ENCODE measurements at places on chromosomes 16 and 17.

- DNase-seq, result peak; percentile 79
Observed at GRCh38 chr17:63998050-63998720, at the start of gene PRR29. PRR29 (plus strand) TSS chr17:63998351; CDS start chr17:63998365, 14 bp downstream.

DNA sequence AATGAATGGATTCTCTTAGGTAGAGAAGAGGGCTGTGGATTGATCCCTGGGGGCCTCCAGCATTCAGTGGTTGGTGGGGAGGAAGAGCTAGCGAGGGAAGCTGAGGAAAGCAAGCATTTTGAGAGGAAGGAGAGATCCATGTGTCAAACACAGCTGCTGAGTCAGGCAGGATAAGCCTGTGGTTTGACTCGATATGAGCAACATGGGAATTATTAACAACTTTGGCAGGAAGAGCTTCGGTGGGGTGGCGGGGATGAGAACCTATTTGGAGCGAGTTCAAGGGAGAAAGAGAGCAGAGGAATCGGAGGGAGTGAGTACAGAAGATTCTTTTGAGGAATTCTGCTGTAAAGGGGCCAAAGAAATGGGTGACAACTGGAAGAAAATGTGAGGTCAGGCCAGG is 59.5 kb upstream of the CDC42EP4 start:
- no peak for DNase-seq

DNA sequence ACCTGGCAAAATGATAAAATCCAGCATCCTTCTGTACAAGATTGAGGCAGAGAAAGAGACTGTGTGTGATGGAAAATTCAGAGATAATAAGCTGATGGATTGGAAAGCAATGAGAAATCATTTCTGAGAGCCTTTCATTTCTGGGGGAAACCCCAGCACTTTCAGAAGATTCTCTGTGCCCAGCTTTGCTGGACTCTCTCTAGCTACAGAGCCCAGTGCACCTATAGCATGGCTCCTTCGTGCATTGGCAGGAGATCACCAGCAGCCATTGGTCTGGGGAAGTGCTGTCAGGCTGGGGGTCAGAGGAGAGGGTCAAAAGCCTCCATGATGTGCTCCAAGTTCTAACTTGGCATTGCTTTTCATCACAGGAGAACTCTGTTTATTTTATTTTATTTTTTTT is 259.9 kb downstream of the SOX9 start:
- DNase-seq, result no peak

GRCh38 chr16:35352431-35352830 is 1893.0 kb downstream of the TP53TG3F start:
- no peak for DNase-seq

DNA sequence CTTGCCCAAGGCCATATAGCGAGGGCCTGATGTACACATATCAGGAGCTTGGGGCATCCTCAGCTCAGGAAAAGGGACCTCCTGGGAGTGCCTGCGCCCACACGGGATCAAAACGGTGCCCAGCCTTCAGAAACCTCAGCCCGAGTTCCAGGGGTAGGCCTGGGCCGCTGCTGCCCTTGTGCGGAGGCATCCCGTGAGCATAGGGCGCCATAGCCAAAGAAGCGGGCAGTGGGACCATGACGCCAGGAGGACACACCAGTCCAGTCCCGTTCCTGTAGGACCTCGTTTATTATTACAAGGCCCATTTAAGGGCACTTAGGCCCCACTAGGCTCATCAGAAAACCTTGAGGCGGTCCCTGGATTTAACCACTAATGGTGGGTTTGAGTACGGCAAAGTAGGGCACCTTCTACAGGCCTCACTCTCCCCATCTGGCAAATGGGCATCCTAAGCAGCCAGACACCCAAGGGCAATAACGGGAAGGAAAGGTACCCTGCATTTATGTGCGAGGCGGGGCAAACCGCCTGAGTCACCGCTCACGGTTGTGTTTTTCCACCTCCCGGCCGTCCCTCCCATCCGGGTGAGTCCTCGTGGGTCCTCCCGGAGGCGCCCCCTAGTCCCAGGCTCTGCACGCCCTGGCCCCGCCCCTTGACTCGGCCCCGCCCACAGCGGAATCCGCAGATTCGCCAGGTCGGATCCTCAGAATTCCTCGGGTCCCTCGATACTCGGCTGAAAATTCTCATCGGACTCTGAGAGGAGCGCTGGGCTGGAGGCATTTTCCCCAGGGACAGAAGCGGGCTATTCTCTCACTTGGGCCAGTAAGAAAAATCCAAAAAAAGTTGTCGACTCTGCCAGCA is 726 bp upstream of the SETD1A start:
- DNase-seq, result peak; percentile 91

DNA sequence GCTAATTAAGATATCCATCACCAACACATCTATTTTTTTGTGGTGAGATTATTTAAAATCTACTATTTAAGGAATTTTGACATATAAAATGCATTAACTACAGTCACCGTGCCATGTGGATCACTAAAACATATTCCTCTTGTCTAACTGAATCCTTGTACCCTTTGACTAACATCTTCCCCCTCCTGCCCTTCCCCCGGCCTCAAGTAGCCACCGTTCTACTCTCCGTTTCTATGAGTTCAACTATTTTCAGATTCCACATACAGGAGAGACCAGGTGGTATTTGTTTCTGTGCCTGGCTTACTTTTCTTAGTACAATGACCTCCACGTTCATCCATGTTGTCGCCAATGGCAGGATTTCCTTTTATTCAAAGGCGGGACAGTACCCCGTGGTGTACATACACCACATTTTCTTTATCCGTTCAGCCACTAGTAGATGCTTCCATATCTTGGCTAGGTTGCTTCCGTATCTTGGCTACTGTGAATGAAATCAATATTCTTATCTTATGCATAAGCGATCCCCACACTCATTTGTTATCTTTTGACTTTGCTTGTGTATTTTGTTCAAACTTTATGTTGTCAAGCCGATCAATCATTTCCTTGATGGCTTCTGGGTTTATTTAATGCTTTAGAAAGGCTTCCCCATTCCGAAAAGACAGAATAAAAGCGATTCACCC is 134.7 kb downstream of the KCNJ12 start:
- DNase-seq, result no peak

- DNase-seq, result no peak
Observed at GRCh38 chr17:36036235-36036634, 18.5 kb upstream of the CCL23 start.

DNA sequence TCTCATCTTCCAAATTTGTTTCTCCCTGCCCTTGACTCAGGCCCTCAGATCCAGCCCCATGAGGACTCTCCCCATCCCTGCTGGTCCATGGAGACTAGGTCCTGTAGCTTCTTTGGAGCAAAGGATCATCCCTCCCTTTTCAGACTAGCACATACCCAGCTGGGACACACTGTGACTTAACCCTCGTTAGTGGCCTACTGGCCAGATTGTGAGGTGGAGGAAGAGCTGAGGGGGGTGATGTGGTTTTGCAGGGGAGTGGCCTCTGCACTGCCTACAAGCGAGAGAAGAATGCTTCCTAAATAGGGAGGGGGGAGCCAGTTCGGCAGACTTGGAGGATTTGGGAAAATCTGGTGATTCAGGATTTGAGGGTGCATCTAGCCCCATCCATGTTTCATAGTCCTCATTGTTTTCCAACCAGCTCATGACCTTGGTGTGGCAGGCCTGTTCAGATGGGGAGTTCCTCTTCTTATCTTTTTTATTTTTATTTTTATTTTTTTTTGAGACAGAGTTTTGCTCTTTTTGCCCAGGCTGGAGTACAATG is 47.8 kb upstream of the SLC47A1 start:
- DNase-seq, result no peak

DNA sequence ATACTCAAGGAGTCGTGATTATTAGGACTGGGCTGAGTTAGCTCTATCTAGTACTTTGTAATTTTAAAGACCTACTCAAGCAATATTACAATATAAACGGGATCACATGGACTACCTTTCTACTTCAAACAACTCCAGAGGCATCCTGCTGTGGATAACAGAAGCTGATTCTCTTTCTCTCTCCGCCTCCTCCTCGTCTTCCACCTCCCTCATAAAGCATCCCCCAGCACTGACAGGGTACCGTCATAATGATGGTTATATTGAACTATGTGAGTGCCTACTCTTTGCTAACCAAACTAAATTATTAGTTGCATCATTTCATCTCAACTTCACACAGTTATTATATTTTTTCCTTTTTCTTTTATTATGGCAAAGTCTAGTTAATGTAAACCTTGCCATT is 165.4 kb upstream of the FOXF1 start:
- DNase-seq, result no peak

- no peak for DNase-seq
Observed at GRCh38 chr17:78184351-78184750, 2.5 kb downstream of the TK1 start.

DNA sequence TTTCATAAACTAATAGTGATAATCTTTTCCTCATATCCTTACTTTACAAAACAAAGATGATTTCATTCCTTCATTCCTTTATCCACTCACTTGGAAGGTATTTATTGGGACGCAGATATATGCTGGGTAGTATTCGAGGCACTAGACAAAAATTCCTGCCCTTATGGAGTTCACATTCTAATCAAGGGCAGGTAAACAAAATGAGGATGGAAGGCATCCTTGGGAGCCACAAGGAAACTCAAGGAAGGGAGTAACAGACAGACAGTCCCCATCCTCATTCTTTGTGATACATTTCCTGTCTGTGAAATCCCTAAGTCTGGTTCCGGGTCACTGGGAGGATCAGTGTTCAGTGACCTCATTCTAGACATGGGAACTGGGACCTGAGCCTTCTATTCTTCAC is 45.2 kb downstream of the SLC6A2 start:
- DNase-seq, result no peak

DNA sequence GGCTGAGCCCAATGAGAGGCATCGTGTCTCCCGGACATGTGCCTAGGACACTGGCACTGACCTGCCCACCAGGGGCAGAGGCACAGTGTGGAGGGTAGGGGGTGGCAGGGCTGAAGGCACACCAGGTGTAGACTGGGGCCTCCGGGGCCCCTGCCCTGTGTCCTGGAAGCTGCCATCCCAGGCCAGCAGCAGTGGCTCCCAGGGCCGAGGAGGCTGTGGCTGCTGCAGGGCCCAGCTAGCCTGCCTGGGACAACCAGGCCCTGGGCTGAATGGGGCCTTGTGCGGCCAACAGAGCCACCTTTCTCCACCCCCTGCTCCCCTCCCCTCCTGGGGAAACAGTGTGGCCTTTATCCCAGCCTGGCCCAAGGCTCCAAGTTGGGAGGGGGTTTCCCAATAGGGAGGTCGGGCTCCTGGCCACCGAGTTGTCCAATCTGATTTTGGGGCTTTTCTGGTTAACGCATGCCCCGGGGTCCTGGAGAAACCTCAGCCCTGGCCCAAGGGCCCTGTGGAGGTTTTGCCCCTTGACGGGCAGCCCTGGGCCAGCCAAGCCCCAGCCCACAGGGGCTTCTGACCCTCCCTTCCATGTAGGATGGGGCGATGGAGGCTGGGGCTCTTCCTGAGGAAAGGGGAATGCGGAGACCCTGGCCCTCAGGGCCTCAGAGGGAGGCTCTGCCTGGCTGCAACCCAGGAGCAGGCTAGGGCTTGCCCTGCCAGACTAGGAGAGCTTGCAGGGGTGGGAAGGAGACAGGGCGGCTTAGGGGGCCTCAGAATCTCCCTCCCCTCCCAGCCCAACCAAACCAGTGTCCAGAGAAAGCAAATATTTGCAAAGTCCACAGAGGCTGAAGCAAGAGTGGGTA is 4.2 kb downstream of the MTSS2 start:
- no peak for DNase-seq

- DNase-seq, result peak; percentile 61
Observed at GRCh38 chr16:57815987-57816745, 13.9 kb upstream of the KIFC3 start.

- no peak for DNase-seq
Observed at GRCh38 chr16:60199150-60199549, 1465.0 kb upstream of the GOT2 start.

DNA sequence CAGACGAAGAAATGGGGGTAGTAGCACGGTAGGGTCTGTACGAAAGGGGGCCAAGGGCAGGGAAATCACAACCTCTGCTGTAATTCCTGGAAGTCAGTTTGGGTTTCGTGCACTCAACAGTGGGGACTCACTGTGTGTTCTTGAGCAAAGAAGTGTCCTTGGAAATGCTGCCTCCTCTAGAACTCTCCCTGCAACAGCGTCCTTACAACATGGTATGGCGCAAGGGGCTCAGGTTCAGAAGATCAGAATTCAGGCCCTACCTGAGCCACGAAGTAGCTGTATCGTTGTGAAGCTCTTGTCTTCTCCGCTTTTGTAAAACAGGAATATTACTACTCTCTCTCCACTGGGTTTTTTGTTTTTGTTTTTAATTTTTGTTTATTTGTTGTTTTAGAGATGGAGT is 106.2 kb upstream of the CLEC3A start:
- no peak for DNase-seq

- no peak for DNase-seq
Observed at GRCh38 chr17:40348562-40349476, 15.7 kb downstream of the GJD3 start.

DNA sequence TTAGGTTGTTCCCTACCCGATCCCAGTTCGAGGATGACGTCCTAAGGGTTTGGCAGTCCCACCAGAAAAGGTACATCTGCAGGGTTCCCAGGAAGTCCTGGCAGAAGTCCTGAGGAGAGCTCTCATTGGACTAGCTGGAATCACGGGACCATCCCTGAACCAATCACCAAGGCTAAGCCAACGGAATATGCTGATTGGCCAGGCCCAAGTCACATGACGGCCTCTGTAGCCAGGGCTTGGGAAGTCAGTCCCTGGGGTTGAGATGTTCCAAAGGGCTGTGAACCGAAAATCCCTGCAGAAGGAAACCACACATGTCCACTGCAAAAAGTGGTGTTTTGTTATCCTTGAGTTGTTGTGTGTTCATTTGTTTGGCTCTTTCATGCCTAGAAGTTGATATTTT is 68.2 kb upstream of the ZNF423 start:
- DNase-seq, result no peak

- DNase-seq, result no peak
Observed at GRCh38 chr17:73640691-73641090, 3.6 kb downstream of the SDK2 start.

- DNase-seq, result no peak
Observed at GRCh38 chr17:77320485-77321256, 179.9 kb downstream of the SEC14L1 start.

DNA sequence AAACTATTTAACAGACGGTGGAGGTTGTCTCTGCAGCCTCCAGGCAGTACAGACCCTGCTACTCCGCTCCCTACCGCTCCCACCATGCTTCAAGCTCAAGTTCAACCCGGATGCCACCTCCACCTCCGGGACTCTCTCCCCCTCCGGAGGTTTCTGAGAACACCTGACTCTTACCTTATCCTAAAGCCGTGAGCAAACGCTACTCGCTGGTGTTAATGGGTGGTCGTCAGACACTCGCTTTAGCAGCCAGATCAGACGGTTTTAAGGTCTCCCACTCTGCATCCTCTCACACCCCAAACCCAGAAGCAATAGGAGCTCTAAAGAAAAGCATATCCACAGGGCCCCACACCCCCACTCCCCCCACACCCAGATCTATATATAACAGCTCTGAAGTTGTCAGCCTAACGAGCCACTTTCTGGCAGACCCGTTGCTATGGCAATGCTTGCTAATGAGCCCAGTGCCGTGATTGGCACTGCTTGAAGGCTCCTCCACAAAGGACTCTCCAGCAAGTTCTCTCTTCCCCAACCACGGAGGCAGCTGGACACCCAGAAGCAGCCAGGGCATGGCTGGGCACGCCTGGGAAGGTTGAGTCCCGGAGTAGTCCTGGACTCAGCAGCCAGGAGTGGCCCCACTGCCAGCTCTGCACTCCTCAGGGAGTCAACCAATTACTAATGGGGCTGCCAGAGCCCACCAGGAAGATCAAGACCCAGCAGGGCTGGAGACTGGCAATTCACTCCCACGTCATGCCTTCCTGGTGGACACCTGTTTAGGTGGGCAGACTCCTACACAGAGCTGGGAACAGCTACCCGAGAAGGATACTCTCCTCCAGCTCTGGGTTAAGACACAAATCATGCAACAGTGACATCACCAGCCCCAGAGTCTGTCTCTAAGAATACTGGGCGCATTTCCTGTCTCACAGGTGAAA is 121.2 kb upstream of the RCVRN start:
- DNase-seq, result no peak

GRCh38 chr16:84065536-84066132 is 23.0 kb upstream of the SLC38A8 start:
- peak; percentile 44 for DNase-seq
